Stimulated activated CD8-positive, alpha-beta memory T cell treated with anti-CD3 and anti-CD28 coated beads, Interleukin-2, amount 100 ng/mL, for 1 hour (primary cell): ENCODE measurements at places on chromosomes 3 and 15.

- no peak for DNase-seq
These were observed 72.9 kb downstream of the LRRC28 start for GRCh38 chr15:99324082-99324620.

- no peak for DNase-seq
These were observed 456.7 kb upstream of the THBS1 start for GRCh38 chr15:39124155-39124552.

GRCh38 chr3:7813365-7813764, 688.3 kb upstream of the LMCD1 start:
- DNase-seq: no peak

GRCh38 chr3:129266651-129267050, 12.0 kb upstream of the HMCES start:
- no peak for DNase-seq

- DNase-seq: no peak
These were observed 4.9 kb upstream of the DYNC1LI1 start for GRCh38 chr3:32575451-32576113.

- no peak for DNase-seq
These were observed 205.6 kb downstream of the VGLL3 start for GRCh38 chr3:86785386-86785785.
